ENCODE measurements at places on chromosomes 11 and 22.

DNA sequence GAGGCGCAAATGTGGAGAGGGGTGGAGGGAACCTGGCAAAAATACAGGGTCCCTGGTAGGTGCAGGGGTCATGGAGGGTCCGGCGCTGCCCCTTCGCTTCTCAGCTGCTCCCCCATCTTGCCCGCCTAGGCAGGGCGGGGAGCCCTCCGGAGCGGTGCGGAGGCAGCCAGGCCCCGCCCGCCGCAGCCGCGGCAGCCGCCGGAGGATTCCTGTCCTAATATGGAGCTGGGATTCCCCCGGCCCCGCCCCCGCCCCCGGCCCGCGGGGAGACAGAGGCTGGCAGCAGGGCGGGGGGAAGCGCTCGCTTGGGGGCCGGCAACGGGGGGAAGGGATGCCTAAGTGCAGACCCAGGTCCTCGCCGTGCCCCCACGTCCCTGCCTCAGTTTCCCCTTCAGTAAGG lies 1.0 kb upstream of the NPAS4 start:
- DNase-seq: no peak

GRCh38 chr11:93560199-93560932 lies 17.2 kb upstream of the SMCO4 start:
- no peak for DNase-seq

GRCh38 chr11:45031912-45032519 lies 81.3 kb upstream of the TP53I11 start:
- DNase-seq: no peak

- DNase-seq: no peak
Measured at GRCh38 chr11:130400781-130401483, 27.5 kb downstream of the ADAMTS8 start.

DNA sequence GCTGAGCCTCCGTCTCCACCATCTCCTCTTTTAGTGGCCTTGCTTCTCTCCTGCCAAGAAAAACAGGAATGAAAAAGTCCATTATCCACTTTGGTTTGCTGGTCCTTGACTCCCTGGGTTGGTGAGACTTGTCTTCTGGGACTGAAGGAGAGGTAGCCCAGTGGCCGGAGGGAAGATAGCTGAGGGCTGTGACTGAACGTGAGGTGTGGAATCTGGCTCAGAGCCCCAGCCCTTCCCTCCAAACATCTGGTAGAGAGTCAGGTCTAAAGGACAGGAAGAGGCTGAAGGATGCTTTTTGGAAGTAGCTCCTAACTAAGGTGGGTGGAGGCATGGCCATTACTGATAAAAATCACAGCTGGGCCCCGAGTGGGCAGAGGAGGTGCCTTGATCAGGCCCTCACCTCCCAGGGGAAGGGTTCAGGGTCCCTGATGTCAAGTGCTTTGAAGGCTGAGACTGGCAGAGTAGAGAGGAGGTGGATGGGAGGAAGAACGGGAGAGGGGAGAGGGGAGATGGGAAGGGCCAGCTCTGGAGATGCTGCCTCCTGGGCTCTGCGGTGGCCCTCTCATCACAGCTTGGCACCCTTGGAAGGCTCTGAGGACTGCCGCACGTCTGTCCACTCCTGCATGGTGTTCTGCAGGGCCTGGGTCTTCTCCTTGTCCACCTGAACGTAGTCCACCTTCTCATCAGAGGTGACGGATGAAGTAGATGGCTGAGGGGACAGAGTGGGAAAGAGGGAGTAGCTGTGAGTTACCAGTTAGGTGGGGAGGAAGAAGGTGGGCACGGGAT lies 30.2 kb downstream of the USP35 start:
- no peak for DNase-seq

DNA sequence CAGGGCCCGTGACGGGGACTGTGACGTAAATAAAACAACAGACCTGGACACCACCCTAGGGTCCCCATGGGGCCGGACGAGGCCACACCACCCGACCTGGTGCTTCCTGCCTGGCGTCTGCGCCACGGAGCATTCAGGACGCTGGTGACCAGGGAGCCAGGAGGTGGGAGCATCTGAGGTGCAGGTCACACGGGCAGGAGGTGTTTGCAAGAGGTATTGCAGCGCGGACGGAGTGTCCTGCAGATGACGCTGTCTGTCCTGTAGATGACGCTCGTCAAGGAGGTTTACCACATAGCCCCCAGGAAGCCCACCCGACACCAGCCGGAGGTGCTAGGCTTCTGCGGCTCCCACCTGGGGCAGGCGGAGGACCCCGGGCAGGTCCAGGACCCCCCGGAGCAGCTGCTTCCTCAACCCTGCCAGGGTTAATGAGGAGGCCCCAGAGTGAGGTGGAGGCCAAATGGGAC lies 986 bp upstream of the MUC5B start:
- DNase-seq: no peak

- no peak for DNase-seq
Measured at GRCh38 chr11:57476047-57476756, 15.9 kb downstream of the RTN4RL2 start.

GRCh38 chr11:87604350-87604749 lies 566.6 kb downstream of the TMEM135 start:
- DNase-seq: no peak

GRCh38 chr11:115926138-115926537 lies 421.9 kb upstream of the CADM1 start:
- DNase-seq: no peak

DNA sequence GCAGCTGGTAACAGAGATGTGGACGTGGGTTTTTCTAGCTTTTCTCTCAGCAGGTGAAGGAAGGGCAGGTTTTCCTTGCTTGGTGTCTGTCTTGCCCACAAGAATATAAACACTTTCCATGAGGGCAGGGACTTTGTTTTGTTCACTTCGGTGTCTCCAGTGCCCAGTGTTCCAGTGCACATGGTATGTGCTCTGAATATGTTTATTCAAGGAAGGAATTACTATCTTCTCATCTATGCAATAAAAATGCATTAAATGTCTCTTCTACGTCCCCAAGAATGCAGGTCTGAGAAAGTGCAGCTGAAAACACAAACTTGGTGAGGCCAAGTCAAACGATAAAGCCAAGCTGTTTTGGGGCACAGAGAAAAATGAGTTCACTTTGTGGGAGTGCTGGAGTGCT lies 56.3 kb upstream of the PLET1 start:
- no peak for DNase-seq

GRCh38 chr11:64292460-64293254 lies 1.6 kb downstream of the KCNK4 start:
- no peak for DNase-seq

GRCh38 chr11:10351765-10352641 lies 47.1 kb downstream of the ADM start:
- DNase-seq: no peak

GRCh38 chr11:31711137-31711536 lies 100.0 kb downstream of the PAX6 start:
- no peak for DNase-seq

DNA sequence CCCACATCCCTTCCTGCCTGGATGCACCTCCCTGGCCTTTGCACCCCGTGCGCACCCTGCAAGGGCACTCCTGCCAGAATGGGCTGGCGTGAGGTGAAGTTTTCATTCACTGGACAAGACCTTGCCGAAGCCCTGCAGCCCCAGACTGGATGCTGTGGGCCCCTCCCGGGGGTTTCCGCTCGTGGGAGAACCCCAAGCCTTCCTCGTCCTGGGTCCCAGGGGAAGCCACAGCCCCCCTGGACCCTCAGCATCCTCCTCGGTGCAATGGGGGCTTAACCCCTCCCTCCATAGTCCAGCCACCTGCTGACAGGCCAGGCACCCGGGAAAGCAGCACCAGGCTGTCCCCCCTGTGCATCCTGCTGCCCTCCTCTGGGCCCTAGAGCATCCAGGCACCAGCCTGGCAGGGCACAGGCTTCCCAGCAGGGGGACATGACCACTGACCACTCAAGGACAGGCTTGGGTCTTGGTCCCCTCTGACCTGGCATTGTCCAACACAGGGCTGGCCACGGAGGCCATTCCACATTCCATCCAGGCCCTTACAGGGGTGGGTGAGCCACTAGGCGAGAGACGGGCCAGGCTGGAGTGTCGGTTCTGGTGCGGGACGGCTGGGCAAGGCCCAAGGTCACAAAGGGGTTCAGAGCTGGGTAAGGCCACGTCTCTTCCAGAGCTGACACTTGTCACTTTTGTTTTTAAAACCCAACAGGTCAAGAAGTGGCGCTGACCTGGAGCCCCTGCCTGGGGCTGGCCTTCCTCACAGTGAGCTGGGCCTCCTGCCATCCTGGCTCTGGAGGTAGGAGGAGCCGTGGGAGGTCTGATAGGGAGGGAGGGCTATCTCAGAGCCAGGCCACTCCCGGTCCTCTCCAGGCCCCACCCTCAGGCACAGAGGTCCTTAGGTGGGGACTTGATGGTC lies 41.5 kb upstream of the PPARA start:
- DNase-seq: no peak

- DNase-seq: no peak
Measured at GRCh38 chr11:41999066-41999465, 539.6 kb upstream of the LRRC4C start.

GRCh38 chr11:124722176-124722575 lies 17.6 kb upstream of the NRGN start:
- DNase-seq: no peak

DNA sequence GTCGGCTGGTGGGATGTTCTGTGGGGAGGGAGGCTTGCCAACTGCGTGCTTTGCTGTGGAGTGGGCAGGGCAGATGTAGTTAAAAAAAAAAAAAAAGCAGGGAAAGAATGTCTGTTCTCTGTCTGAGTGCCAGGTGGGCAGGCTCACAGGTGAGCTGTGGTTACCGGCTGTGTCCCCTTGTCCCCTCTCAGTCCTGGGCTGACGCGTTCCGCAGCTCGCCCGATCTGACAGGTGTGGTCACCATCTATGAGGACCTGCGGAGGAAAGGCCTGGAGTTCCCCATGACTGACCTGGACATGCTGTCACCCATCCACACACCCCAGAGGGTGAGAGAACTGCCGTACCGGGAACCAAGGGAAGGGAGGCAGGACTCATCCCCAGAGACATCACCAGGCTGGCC lies 23.6 kb downstream of the TOM1 start:
- no peak for DNase-seq

DNA sequence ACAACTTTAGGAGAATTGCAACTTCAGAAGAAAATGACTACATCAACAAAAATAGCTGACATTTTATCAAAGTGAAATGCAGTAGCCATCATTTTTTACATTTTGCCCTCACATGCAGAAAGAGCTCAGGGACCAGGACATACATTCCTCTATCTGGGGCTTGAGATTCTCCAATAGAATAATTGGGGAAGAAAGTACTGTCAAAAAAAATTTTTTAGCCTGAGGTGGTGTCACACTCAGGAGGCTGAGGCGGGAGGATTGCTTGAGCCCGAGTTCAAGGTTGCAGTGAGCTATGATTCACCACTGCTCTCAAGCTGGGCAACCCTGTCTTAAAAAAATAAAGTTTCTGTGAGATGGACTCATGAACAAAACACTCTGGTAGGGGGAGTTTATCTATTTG lies 32.2 kb upstream of the DEPDC7 start:
- no peak for DNase-seq

GRCh38 chr11:76512851-76513653 lies 68.2 kb downstream of the EMSY start:
- no peak for DNase-seq

DNA sequence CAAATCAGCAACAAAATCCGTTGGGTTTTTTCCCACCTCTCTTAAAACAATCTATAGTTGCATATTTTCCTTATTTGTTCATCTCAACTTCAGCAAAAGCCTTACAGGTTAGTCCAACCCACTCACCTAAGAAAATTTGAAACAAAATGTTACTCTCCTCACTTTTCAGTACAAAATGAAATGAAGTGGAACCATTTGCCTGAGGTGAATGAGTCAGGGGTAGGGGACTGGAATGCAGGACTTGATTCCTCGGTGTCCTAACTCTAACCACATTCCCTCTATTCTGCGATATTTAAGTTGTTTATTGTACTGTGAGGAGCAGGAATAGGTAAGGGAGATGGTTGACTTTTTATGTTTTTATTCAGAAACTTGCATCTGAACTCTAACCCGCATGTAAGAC lies 16.4 kb downstream of the ATP5MG start:
- no peak for DNase-seq

GRCh38 chr22:43473441-43473840 lies 61.6 kb downstream of the MPPED1 start:
- no peak for DNase-seq

DNA sequence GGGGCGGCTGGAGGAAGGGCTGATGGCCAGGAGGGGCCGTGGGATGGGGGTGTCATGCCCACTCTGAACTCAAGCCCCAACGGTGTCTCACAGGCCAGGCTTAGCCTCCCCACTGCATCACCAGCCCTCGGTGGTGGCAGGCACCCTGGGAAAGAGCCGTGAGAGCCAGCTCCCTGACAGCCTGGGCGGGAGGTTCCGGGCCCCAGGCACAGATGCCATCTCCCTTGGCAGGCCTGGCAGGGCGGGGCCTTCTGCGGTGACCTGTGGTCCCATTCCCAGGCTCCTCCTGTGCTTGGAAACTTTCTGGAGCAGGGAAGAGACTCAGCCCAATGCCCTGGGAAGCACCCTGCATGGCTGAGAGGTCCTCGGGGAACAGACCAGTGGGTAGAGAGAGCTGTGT lies 4.8 kb downstream of the PHLDA2 start:
- DNase-seq: no peak

- no peak for DNase-seq
Measured at GRCh38 chr11:60873533-60873932, 6.2 kb downstream of the ZP1 start.

DNA sequence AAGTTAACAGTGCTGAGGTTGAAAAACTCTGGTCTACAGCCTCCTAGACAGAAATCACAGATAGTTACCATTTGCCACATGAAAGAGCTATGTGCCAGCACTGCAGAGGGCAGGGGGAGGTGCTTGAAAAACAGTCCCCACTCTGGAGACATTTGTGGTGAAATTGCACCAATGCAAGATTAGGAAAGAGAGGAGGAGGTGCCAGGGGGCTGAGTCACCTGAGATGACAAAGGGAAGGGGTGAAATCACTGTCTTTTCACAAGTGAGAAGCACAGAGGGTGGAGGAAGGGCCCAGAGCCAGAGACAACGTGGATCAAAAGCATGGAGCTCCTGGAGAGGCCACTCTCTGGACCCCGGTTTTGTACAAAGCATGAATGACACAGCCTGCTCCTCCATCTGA lies 196.3 kb downstream of the BUD13 start:
- DNase-seq: no peak

DNA sequence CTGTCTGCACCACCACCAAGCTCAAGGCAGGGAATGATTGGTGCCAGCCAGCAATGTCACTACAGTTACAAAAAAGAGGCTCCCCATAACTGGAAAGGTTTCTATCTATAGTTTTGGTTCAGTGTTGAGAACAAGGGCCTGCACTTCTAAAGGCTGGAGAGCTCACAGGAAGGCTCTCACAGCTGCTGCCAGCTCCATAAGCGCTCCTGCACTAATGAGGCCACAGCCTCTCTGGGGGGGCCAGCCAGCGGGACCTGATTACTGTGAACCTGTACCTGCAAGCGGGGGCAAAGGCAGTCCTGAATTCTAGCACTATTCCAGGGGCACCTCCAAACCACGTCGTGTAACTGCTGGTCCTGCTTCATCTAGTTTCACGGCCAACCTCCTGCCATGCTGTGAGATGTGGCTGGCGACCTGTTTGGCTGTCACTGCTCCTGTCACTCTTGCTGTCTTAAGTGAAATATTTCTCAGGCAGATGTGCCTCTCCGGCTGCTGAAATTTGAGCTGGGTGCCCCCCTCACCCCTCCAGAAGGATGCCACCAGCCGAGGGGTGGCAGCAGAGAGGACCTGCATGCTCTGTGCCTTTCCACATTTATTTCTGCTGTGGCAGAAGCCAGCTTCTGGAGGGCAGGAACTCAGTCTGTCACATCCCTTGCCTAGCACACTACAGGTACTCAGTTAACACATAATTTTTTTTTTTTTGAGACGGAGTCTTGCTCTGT lies 53.3 kb upstream of the ARFGAP3 start:
- DNase-seq: no peak

All from activated gamma-delta T cell treated with anti-CD3 and anti-CD28 coated beads, Interleukin-2, amount 50 U/mL, for 16 hours (primary cell).